Smooth muscle cell of bladder (primary cell): ENCODE measurements at places on chromosomes 13 and 19. TPM values are rescaled to one million over a fixed set of nuclear protein-coding genes. Genes with fewer than 3 reads are reported as not detected.

The SIGLEC10 gene
- not detected in 2 replicates for total RNA-seq

The PODNL1 gene
- total RNA-seq, result 2.1 and 3.1 TPM in 2 replicates

The CYP4F22 gene
- total RNA-seq, result not detected in 2 replicates

The URAD gene
- not detected in 2 replicates for total RNA-seq

The ACER1 gene
- not detected in 2 replicates for total RNA-seq

The ZNF529 gene
- total RNA-seq, result 7.0 and 8.0 TPM in 2 replicates

The FCER2 gene
- total RNA-seq, result not detected in 2 replicates

The GARIN5A gene
- total RNA-seq, result 0.09 and 0.28 TPM in 2 replicates

The ACP7 gene
- total RNA-seq, result 0.09 TPM in 1 of 2 replicates, not detected in the other

The CDC42EP5 gene
- total RNA-seq, result 12.4 and 16.1 TPM in 2 replicates

The IGSF23 gene
- not detected in 2 replicates for total RNA-seq

The FXYD7 gene
- not detected in 2 replicates for total RNA-seq

The COMMD6 gene
- 68.4 and 76.5 TPM in 2 replicates for total RNA-seq

The CLEC17A gene
- total RNA-seq, result 0.28 TPM in 1 of 2 replicates, not detected in the other
